Smooth muscle cell of the brain vasculature (primary cell): ENCODE measurements at places on chromosomes 5 and 9.

DNA sequence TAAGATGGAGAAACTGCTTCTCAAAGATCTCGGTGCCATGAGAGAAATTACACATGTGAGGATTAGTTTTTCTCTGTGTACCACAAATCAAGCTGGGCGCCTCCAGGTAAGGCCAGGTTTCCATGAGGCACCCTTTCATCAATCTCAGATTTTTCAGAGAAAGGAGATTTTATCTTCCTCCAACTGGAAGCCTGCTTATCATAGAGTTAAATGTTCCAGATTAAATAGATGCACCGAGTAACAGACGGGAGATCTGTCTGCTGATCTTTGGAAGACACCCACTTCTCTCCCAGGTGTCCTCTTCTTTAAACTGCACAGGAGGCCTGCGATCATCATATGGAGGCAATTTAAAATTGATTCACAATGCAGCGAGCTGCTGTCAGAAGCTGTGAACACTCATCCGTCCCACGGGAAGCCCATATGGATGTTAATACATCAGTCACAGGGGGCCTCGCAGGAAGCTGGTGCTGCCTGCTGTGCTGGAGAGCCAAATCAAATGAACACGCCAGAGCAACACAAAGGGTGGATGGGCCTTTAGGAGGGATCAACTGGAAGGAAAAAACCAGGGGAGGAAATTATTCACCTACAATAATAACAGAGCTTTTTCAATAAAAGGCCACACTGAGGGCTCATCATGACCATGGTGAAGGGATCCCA, 93.3 kb downstream of the TLE1 start:
- no peak for DNase-seq

GRCh38 chr9:124497441-124497840, 9.8 kb downstream of the NR5A1 start:
- no peak for DNase-seq

- DNase-seq: no peak
Measured at GRCh38 chr9:129355631-129356030, 177.6 kb upstream of the IER5L start.

DNA sequence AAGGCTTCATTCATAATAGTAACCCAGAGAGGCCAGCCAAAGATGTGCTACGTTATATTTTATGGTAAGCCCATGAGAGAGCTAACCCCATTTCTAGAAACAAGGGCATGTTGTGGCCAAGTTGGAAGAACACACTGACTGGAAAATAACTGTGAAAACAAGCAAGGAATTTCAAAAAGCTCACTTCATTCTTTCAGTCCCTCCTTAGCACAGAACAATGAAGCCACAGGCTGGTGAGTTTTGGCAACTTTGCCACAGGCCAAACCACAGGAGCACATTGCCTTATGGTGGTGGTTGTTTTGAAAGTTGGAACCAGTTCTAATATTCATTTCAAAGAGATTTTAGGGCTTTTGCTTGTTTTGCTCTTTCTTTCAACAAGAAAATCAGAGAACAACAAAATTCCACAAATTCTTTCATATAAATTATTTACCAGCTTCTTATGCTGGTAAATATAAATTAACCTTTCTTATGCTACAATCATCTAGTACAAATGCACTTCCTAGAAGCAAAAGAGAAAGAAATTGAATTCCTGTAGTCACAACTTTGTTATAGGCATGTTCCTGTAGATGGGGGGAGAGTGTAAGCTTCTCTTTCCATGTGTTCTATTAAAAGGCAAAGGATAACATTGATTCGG, 225.4 kb upstream of the RFX3 start:
- no peak for DNase-seq

GRCh38 chr5:66377747-66378146, 218.4 kb upstream of the MAST4 start:
- no peak for DNase-seq

- DNase-seq: no peak
Measured at GRCh38 chr9:83349031-83349430, 189.2 kb downstream of the FRMD3 start.

DNA sequence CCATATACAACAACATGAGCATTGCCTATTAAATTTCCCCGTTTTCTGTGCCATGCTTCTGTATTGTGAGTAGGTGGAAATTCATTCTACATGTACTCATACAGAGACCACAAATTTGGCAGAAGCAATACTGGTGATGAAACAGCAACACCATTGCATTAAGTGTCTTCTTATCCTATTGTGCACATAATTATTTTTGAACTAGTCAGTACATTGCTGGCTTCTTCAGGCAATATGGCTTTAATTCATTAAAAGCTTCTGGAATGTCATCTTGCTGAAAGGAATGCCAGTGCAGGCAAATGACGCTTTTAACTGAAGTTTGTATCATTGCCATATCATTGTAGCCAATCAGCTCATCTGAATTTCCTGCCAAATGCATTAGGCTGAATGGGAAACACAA, 82.6 kb downstream of the KIAA1958 start:
- no peak for DNase-seq

GRCh38 chr9:17487467-17487866, 91.4 kb upstream of the SH3GL2 start:
- no peak for DNase-seq

DNA sequence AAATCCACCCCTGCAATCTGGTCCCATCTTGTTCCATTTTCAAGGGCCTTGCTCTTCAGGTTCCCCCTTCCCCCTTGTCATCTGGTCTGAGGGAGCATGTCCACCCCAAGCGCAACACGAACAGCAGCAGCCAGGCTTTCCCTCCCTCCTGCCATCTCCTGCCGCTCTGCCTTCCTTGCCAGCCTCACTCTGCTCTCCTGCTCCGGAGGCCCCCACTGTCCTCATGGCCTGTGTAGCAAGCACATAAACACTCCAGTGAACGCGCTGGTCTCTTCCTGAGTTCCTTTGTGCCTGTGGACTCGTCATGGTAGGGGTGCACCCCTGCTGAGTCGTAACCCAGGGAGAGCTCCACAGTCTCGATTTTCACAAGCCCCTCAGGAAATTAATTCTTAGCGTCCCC, 29.9 kb downstream of the TENT4A start:
- DNase-seq: no peak

DNA sequence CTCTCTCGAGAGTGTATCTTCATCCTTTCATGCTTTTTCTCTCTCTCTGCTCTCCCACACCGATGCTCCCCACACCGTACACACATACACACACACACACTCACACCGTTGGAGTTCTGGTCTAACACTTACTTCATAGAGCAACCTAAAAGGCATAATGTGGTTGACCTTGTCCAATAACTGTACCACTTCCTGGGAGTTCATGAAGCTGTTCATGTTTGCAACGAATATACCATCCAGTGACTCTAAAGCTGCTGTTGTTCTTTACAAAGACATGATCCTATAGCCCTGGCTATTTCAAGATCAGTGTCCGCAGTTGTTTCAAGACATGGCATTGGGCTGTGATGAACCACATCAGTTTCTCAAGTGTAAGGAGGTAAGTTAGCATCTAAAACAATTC, 10.0 kb downstream of the MEF2C start:
- DNase-seq: no peak

GRCh38 chr5:11955331-11955730, 51.1 kb upstream of the CTNND2 start:
- no peak for DNase-seq

GRCh38 chr5:54514841-54515432, 2.6 kb upstream of the SNX18 start:
- no peak for DNase-seq

GRCh38 chr9:2800394-2801179, 43.3 kb downstream of the PUM3 start:
- no peak for DNase-seq

DNA sequence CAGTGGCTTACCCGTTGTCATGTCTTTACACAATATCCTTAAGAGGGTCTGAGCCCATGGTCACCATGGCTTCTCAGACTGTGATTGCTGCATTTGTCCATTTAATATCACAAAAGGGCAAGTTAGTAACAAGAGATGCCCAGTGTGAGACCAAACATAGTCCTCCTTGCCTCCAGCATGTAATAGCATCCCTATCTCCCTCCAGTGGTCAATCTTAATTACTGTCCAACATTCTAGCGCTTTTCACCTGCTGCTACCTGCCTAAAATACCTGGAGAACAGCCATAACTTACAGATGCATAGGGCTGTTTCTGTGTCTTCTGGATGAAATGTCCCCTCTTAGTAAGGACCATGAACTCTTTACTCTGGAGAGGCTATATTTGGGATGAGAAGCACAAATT, 267.2 kb upstream of the DAB2 start:
- no peak for DNase-seq

- DNase-seq: no peak
Measured at GRCh38 chr9:117826837-117827236, 122.6 kb downstream of the TLR4 start.

- DNase-seq: no peak
Measured at GRCh38 chr5:77366717-77367500, 125.2 kb downstream of the WDR41 start.

DNA sequence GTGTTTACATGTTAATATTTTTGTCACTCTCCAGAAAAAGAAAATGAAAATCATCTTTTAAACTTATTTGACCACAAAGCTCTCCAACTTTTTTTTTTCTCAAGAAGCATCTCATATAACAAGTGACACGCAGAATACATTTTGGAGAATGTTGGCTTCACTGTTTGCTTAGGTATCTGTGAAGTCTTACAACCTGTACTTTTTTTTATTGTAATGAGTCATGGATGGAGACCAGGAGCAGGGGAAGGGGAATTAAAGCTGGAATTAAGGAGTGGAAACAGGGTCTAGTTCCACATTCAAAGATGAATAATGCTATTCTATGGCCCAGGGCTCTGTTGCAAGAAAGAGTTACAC, 211.9 kb downstream of the MAN2A1 start:
- DNase-seq: no peak

DNA sequence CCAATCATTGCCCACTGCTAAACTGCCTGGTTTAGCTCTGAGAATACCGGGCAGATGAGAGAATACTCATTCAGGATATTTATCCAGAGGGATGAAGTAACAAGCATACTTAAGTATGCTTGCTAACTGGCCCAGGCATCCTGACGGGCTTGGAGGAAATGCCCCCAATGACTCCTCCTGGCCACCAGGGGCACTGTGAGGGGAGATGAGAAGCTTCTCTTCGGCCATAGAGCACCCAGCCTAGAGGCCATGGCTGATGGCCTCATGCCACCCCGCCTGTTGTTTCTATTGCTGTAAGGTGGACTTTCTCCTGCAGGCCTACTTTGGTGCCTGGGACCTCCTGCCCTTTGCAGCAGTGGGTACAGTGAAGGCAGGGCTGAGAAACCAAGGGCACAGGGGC, 134.5 kb upstream of the FSTL4 start:
- DNase-seq: no peak

- no peak for DNase-seq
Measured at GRCh38 chr5:74372502-74373064, 267.9 kb downstream of the ENC1 start.

GRCh38 chr5:50657044-50657443, 9.4 kb upstream of the PARP8 start:
- DNase-seq: no peak

- DNase-seq: no peak
Measured at GRCh38 chr5:166088389-166089039, 2202.9 kb upstream of the WWC1 start.

GRCh38 chr9:94855903-94856302, 129.4 kb downstream of the AOPEP start:
- DNase-seq: no peak

GRCh38 chr5:135016861-135017290, 17.2 kb downstream of the PITX1 start:
- DNase-seq: no peak

GRCh38 chr9:79857188-79857587, 285.4 kb downstream of the TLE4 start:
- no peak for DNase-seq

- no peak for DNase-seq
Measured at GRCh38 chr9:113444736-113445135, 18.8 kb upstream of the RGS3 start.

DNA sequence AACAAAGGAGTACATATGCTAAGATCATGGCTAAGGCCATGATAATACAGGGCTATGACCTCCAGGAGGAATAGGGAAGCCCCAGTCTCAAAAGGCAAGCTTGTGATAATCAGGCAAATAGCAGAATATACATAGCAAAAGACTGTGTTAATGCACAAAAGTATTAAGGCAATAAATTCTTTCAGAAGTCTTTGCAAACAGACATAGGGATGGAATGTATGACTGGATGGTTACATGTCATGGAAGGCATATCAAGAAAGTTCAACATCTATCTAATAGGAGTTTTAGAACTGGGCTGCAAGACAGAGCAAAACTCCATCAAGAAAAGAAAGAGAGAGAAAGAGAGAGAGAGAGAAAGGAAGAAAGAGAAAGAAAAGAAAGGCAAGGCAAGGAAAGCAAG, 264.5 kb upstream of the CDH6 start:
- no peak for DNase-seq

- DNase-seq: no peak
Measured at GRCh38 chr9:136026266-136026942, 65.2 kb upstream of the UBAC1 start.

GRCh38 chr5:158801893-158802292, 297.8 kb downstream of the EBF1 start:
- no peak for DNase-seq

DNA sequence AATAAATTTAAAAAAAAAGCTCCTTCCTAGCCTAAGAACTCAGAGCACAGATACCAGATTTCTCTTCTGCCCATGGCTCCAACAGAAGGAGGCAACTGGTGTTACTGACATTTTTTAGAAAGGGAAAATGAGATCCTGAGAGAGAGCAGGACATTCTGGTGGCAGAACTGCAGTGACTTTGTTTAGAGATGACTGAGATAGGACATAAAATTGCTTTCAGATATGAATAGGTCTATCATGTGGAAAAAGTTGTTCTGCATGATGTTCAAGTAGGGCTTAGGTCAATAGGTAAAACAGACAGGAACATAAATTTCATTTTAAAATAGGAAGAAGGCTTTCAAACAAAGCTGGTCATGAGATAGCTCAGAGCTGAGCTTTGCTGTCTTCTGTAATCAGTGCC, 49.6 kb downstream of the NIPAL4 start:
- DNase-seq: no peak

GRCh38 chr5:149114403-149115312, 26.6 kb upstream of the ABLIM3 start:
- DNase-seq: peak; percentile 45

DNA sequence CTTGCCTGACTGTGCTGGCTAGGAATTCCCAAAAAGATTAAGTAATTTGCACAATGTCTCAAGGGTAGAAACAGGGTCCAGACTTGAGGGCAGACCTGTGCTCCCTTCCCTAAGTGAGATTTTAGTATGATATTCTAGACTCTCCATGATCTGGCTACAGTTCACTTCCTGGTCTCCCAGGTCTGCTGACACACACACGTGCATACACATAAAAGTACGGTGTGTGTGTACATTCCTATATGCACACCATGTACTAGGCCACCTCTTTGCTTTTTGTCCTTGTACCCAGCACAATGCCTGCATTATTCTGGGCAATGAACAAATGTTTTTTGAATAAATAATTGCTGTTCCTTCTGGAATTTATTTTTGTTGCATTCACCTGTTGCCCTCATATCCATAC, 83.7 kb downstream of the SH3RF2 start:
- DNase-seq: no peak

- no peak for DNase-seq
Measured at GRCh38 chr5:64417390-64417789, 88.4 kb upstream of the RGS7BP start.
